ENCODE measurements at places on chromosomes 4 and X. TPM values are rescaled to one million over a fixed set of nuclear protein-coding genes. Genes with fewer than 3 reads are reported as not detected.

The FGB gene
- total RNA-seq, result not detected

- peak; percentile 55 for DNase-seq
- H3K4me1 ChIP-seq, result no peaks in the 10 kb centered on the region
- no peaks in the 10 kb centered on the region for H3K36me3 ChIP-seq
- no peak overlapping the region for H3K4me3 ChIP-seq
Observed at GRCh38 chrX:94400488-94400887, 726.5 kb downstream of the FAM133A start.

DNA sequence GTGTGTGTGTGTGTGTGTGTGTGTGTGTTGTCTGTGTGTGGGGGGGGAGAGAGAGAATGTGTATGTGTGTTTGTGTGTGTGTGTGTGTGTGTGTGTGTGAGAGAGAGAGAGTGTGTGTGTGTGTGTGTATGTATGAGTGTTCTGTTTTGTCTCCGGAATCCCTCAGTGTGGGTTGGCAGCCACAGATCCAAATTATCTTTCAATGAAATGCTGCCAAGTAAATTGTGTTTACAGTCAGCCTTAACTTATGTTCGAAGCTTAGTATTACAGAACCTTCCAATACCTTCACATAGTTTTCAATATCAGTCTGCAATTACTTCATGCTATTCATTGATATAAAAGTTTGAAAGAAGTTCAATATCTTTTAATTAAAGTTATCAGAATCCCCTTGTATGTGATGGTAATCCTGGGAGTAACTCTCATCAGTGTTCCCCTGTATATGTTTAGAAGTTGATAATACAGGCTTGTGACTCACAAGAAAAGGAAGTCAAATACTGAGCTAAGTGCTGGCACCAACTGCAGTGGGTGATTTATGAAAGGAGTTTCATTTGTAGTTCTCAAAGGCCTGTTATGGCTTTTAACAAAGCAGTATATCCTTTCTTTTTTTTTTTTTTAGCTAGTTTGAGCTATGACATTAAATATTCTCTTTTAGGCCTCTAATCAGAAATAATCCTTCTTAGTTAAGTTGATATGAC is 51.6 kb upstream of the HTR2C start:
- DNase-seq, result peak; percentile 3
- H3K36me3 ChIP-seq, result no peaks in the 10 kb centered on the region
- H3K27me3 ChIP-seq, result no peaks in the 10 kb centered on the region
- no peak overlapping the region for H3K4me3 ChIP-seq

- H3K4me1 ChIP-seq, result peaks cover 2% of the 10 kb centered on the region
- peak overlapping the region; percentile 86 for H3K4me3 ChIP-seq
- peak; percentile 81 for DNase-seq
- no peaks in the 10 kb centered on the region for H3K27me3 ChIP-seq
- H3K36me3 ChIP-seq, result no peaks in the 10 kb centered on the region
Observed at GRCh38 chr4:8428288-8429097, 12.0 kb downstream of the ACOX3 start.

DNA sequence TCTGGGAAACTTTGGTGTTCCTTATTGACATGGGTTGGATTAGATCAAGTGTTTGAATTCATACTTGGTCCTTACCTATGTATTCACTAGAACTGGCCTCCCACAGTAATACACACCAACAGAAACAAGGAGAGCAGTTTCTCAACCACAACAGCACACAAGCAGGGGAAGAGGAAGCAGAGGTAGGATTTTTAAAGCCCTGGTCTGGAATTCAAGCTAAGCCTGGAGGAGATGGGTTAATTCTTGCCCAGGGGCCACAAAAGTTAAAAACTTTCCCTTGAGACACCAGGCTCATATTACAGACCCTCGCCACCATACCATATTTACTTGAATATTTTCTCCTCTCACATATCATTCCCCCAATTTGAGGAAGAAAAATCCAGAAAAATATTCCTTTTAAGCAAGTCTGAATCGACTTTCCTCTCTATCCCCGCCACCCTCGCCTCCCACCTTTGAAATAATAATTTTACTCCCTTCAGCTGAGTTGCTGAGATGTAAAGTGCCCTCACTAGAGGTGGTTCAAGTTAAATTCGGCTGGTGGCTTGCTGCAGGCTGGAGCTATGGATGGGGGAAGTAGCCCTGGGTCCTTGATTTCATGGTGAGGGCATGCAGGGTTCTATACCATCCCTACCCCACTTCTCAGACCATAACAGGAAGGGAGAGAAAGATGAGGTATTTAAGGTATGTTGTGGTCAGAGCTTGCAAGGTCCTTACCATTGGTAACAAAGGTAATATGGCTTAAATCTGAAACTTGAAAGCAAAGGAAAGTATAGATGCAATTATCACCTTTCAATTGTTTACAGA is 440.2 kb downstream of the INPP4B start:
- peak overlapping the region; percentile 37 for H3K4me3 ChIP-seq
- H3K4me1 ChIP-seq, result no peaks in the 10 kb centered on the region
- no peaks in the 10 kb centered on the region for H3K27me3 ChIP-seq
- DNase-seq, result no peak

GRCh38 chrX:9573282-9574106 is 108.6 kb downstream of the TBL1X start:
- no peaks in the 10 kb centered on the region for H3K36me3 ChIP-seq
- H3K27me3 ChIP-seq, result no peaks in the 10 kb centered on the region
- no peak overlapping the region for H3K4me3 ChIP-seq
- H3K4me1 ChIP-seq, result no peaks in the 10 kb centered on the region
- no peak overlapping the region for H3K27ac ChIP-seq

DNA sequence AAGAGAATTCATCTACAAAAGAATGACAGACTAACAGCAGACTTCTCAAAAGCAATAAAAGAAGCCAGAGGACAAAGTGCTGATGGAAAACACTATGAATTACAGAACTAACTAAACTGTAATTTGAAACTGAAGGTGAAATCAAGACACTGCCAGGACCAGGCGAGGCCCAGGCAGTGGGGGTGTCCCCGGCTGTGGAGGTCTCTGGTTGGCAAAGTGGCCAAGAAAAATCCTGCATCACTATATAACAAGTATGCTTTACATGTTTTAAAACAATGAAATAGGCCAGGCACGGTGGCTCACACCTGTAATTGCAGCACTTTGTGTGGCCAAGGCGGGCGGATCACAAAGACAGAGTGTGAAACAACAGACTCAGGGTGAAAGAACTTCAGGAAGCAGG is 32.9 kb downstream of the CHM start:
- no peak for DNase-seq
- no peaks in the 10 kb centered on the region for H3K36me3 ChIP-seq
- H3K27ac ChIP-seq, result no peak overlapping the region
- H3K4me1 ChIP-seq, result no peaks in the 10 kb centered on the region

GRCh38 chrX:132819711-132820264 is 138.6 kb downstream of the HS6ST2 start:
- no peak overlapping the region for H3K4me3 ChIP-seq
- no peaks in the 10 kb centered on the region for H3K36me3 ChIP-seq
- H3K27me3 ChIP-seq, result no peaks in the 10 kb centered on the region
- H3K27ac ChIP-seq, result no peak overlapping the region

The ATP1B4 gene
- total RNA-seq, result not detected

GRCh38 chr4:80072228-80072743 is 743 bp downstream of the ANTXR2 start:
- H3K4me3 ChIP-seq, result peak overlapping the region; percentile 98
- H3K36me3 ChIP-seq, result peaks cover 5% of the 10 kb centered on the region

The UGT2A3 gene
- not detected for total RNA-seq

GRCh38 chr4:175891851-175892250 is 79.8 kb upstream of the GPM6A start:
- H3K36me3 ChIP-seq, result no peaks in the 10 kb centered on the region
- H3K27me3 ChIP-seq, result no peaks in the 10 kb centered on the region
- H3K27ac ChIP-seq, result no peak overlapping the region
- H3K4me1 ChIP-seq, result no peaks in the 10 kb centered on the region

GRCh38 chrX:47446431-47446830 is 36.6 kb downstream of the ZNF41 start:
- DNase-seq, result no peak
- no peaks in the 10 kb centered on the region for H3K4me1 ChIP-seq
- no peaks in the 10 kb centered on the region for H3K36me3 ChIP-seq
- H3K27ac ChIP-seq, result no peak overlapping the region
- no peaks in the 10 kb centered on the region for H3K27me3 ChIP-seq

GRCh38 chrX:70046978-70047377 is 2.8 kb downstream of the AWAT2 start:
- H3K27me3 ChIP-seq, result no peaks in the 10 kb centered on the region
- H3K36me3 ChIP-seq, result no peaks in the 10 kb centered on the region
- H3K4me3 ChIP-seq, result no peak overlapping the region

The SCML2 gene
- 10.6 TPM for total RNA-seq

The MAOA gene
- 70.7 TPM for total RNA-seq

- H3K27me3 ChIP-seq, result no peaks in the 10 kb centered on the region
- H3K4me3 ChIP-seq, result no peak overlapping the region
- no peaks in the 10 kb centered on the region for H3K4me1 ChIP-seq
- H3K27ac ChIP-seq, result no peak overlapping the region
- no peak for DNase-seq
- no peaks in the 10 kb centered on the region for H3K36me3 ChIP-seq
Observed at GRCh38 chrX:45191820-45192409, 8.8 kb downstream of the DIPK2B start.

The NLGN3 gene
- total RNA-seq, result 1.4 TPM

- H3K27ac ChIP-seq, result no peak overlapping the region
- H3K4me1 ChIP-seq, result no peaks in the 10 kb centered on the region
Observed at GRCh38 chr4:32423267-32423666, 1703.1 kb downstream of the PCDH7 start.

GRCh38 chrX:12961196-12961718 is 13.7 kb upstream of the TMSB4X start:
- no peaks in the 10 kb centered on the region for H3K36me3 ChIP-seq
- H3K27ac ChIP-seq, result no peak overlapping the region
- no peaks in the 10 kb centered on the region for H3K4me1 ChIP-seq

GRCh38 chrX:152932598-152933175 is 34.8 kb downstream of the ZNF185 start:
- no peak overlapping the region for H3K27ac ChIP-seq
- H3K36me3 ChIP-seq, result no peaks in the 10 kb centered on the region
- no peaks in the 10 kb centered on the region for H3K27me3 ChIP-seq
- H3K4me3 ChIP-seq, result no peak overlapping the region

DNA sequence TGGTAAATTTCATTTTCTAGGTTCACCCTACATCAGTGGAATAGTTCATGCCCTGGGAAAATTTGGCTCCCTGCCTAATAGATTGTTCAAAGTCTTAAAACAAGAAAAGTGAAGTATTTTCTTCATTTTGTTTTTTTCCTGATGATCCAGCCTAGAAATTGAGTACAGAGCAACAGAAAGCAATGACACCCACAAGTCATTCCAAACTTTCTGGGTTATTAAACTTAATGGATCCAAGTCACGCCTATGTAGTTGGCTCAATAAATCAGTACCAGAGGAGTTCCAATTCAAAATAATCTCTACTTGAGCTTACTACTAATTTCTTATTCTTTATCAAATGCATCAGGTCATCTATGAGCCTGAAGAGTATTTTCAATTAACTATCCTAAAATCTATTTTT is 937.6 kb upstream of the SLIT2 start:
- H3K4me3 ChIP-seq, result no peak overlapping the region
- no peak for DNase-seq
- H3K27ac ChIP-seq, result no peak overlapping the region
- H3K27me3 ChIP-seq, result no peaks in the 10 kb centered on the region

GRCh38 chr4:169017971-169018370 is 7.9 kb upstream of the CBR4 start:
- H3K36me3 ChIP-seq, result no peaks in the 10 kb centered on the region
- no peak overlapping the region for H3K4me3 ChIP-seq
- DNase-seq, result no peak
- H3K27ac ChIP-seq, result no peak overlapping the region

DNA sequence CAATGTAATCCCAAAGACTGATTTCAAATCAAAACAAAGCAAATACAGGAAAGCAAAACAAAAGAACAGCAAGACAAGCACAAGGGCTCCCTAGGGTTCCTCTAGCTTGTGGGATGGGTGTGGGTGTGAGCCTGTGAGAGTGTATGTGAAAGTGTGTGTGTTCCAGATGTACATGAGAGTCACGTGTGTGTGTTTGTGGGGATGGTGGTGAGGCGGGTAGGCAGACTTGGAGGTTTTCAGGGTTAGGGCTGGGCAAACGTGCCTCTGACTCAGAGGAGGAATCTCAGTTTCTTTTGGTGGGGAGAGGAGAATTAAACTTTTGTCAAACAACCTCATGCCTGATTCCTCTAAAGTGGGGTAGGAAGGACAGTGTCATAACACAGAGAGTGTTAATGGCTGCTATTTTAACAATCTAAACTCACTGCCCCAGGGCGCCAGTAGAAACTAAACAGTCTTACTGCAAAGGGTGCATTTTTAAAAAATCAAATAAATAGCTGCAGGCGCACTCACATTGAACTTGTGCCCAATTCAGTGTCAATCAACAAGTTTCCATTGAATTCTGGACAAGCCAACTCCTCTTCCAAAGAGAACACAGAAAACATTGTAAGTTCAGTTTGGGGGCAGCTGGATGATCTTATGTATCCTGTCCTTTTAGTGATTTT is 51.8 kb downstream of the CHRDL1 start:
- no peak overlapping the region for H3K4me3 ChIP-seq
- H3K36me3 ChIP-seq, result no peaks in the 10 kb centered on the region
- no peaks in the 10 kb centered on the region for H3K4me1 ChIP-seq
- H3K27me3 ChIP-seq, result no peaks in the 10 kb centered on the region
- H3K27ac ChIP-seq, result no peak overlapping the region
- no peak for DNase-seq

The KLKB1 gene
- not detected for total RNA-seq

DNA sequence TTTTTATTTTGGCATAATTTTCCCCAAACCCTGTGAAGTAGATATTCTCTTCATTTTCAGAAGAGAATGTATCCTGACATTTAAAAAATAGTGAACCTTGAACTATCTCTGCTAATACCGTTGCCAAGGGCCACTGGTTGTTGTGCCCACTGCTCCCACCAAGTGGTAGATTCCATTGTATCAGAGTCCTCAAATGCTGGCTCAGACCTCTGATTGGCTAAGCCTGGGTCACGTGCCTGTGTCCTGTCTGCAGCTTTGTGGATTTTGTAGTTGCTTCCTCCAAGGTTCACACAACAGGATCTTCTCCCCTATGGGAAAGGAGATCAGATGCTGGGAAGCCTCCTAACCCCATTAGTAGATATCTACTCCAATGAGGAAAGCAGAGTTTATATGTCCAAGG is 104.8 kb upstream of the CASK start:
- no peaks in the 10 kb centered on the region for H3K4me1 ChIP-seq
- no peaks in the 10 kb centered on the region for H3K27me3 ChIP-seq
- H3K4me3 ChIP-seq, result no peak overlapping the region

GRCh38 chrX:68991691-68992345 is 163.0 kb downstream of the EFNB1 start:
- H3K4me1 ChIP-seq, result no peaks in the 10 kb centered on the region
- H3K27ac ChIP-seq, result no peak overlapping the region
- H3K36me3 ChIP-seq, result no peaks in the 10 kb centered on the region
- H3K27me3 ChIP-seq, result no peaks in the 10 kb centered on the region
